Vagina (tissue), 2 donors: ENCODE measurements at places on chromosomes 16 and 17. TPM values are rescaled to one million over a fixed set of nuclear protein-coding genes. Genes with fewer than 3 reads are reported as not detected.

- no peak for DNase-seq
- no peaks in the 10 kb centered on the region for H3K4me1 ChIP-seq
- H3K4me3 ChIP-seq: no peak overlapping the region
Observed at GRCh38 chr17:34820248-34820801, 140.9 kb downstream of the CCT6B start.

DNA sequence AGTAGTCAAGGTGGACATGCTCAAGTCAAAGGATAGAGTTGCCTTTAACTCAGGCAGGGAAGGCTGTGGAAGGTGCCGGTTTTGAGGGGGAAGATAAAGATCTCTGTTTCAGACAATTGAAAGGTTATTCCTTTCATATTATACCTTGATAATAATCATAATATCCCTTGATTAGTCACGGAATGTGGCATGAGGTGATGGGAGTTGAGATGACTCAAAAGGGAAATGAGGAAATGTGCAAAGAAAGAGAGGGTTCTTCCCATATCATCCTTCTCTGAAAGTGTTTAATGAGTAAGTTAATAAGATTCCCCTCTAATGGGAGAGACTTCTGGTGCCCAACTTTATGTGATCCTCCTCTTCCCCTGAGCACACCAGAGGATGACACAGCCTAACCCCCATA is 43.1 kb upstream of the HS3ST2 start:
- H3K4me1 ChIP-seq: no peaks in the 10 kb centered on the region
- H3K27ac ChIP-seq: no peak overlapping the region
- no peaks in the 10 kb centered on the region for H3K27me3 ChIP-seq
- H3K36me3 ChIP-seq: no peaks in the 10 kb centered on the region
- DNase-seq: no peak
- H3K4me3 ChIP-seq: no peak overlapping the region

DNA sequence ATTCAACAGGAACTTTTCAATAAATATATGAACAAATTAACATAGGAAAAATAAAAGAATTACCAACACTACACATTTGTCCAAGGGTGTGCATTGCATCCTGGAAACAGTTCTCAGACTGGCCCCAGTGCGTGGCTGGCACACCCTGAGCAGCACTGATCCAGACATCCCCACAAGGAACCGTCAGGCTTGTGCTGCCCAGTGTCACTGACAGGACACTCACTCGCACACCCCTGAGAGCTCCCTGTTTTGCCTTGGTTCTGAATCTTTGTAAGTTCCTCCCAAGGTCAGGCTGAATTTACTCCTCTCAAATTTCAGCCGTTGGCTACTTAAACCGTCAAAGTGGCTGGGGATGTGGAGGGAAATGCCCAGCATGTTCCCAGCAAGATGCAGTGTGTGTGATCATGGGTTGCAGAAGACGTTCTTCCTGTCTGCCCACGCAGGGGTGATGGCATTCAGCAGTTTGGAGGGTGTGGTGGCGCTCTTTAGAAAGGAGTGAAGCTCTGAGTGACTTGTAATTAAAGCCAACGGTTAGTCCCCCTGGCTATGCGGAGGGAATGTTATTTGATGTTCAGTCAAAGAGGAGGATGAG is 1.7 kb downstream of the MT2A start:
- no peaks in the 10 kb centered on the region for H3K27me3 ChIP-seq
- peak overlapping the region; percentile 63 for H3K4me3 ChIP-seq
- H3K27ac ChIP-seq: peak overlapping the region; percentile 83

DNA sequence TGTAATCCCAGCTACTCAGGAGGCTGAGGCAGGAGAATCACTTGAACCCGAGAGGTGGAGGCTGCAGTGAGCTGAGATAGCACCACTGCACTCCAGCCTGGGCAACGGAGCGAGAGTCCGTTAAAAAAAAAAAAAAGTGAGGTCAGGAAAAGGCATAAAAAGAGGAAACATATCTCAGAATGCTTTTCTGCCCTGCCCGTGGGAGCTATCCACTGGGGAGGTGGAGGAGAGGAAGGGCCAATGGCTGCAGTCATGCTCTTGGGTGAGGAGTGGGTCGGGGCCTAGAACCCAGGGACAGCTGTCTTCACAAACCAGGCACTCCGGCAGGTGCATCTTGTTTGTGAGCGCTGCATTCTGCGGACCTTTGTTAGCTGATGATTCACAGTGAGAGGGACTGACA is 60.0 kb upstream of the CDC42EP4 start:
- no peaks in the 10 kb centered on the region for H3K27me3 ChIP-seq
- DNase-seq: no peak
- H3K4me1 ChIP-seq: no peaks in the 10 kb centered on the region
- H3K36me3 ChIP-seq: no peaks in the 10 kb centered on the region
- H3K4me3 ChIP-seq: no peak overlapping the region

DNA sequence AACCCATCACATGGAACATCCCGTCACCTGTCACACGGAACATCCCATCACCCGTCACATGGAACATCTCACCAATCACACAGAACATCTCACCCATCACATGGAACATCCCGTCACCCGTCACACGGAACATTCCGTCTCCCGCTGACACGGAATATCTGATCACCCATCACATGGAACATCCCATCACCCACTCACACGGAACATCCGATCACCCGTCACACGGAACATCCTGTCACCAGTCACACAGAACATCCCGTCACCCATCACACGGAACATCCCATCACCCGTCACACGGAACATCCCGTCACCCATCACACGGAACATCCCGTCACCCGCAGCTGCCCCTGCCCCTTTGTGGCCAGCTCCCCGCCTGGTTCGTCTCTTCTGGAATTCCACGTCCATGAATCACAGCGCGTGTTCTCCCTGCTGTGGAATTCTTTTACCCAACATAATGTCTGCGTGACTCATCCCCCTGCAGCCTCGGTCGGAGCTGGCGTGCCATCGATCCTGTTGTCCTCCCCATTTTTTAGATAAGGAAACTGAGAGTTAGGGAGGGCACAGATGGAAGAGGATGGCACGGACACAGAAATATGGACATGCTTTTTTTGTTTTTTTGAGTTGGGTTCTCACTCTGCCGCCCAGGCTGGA is 5.6 kb downstream of the CPNE7 start:
- peaks cover 14% of the 10 kb centered on the region for H3K4me1 ChIP-seq
- no peak overlapping the region for H3K4me3 ChIP-seq
- H3K36me3 ChIP-seq: no peaks in the 10 kb centered on the region
- no peaks in the 10 kb centered on the region for H3K27me3 ChIP-seq
- H3K27ac ChIP-seq: no peak overlapping the region

DNA sequence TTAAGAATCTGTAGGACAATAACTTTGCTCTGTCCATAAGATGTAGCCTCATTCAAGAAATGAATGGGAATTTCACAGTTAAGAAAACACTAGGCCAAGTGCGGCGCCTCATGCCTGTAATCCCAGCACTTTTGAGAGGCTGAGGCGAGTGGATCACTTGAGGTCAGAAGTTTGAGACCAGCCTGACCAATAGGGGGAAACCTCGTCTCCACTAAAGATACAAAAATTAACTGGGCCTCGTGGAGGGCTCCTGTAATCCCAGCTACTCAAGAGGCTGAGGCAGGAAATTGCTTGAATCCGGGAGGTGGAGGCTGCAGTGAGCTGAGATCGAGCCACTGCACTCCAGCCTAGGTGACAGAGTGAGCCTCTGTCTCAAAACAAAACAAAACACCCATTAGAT is 19.9 kb upstream of the RSL1D1 start:
- DNase-seq: no peak
- H3K4me1 ChIP-seq: peaks cover 14% of the 10 kb centered on the region
- no peaks in the 10 kb centered on the region for H3K36me3 ChIP-seq
- no peak overlapping the region for H3K4me3 ChIP-seq
- H3K27ac ChIP-seq: no peak overlapping the region

- H3K27ac ChIP-seq: peak overlapping the region; percentile 85
- H3K4me3 ChIP-seq: no peak overlapping the region
- peaks cover 31% of the 10 kb centered on the region for H3K4me1 ChIP-seq
- H3K36me3 ChIP-seq: no peaks in the 10 kb centered on the region
Observed at GRCh38 chr17:15412606-15413005, 54.8 kb downstream of the CDRT4 start.

DNA sequence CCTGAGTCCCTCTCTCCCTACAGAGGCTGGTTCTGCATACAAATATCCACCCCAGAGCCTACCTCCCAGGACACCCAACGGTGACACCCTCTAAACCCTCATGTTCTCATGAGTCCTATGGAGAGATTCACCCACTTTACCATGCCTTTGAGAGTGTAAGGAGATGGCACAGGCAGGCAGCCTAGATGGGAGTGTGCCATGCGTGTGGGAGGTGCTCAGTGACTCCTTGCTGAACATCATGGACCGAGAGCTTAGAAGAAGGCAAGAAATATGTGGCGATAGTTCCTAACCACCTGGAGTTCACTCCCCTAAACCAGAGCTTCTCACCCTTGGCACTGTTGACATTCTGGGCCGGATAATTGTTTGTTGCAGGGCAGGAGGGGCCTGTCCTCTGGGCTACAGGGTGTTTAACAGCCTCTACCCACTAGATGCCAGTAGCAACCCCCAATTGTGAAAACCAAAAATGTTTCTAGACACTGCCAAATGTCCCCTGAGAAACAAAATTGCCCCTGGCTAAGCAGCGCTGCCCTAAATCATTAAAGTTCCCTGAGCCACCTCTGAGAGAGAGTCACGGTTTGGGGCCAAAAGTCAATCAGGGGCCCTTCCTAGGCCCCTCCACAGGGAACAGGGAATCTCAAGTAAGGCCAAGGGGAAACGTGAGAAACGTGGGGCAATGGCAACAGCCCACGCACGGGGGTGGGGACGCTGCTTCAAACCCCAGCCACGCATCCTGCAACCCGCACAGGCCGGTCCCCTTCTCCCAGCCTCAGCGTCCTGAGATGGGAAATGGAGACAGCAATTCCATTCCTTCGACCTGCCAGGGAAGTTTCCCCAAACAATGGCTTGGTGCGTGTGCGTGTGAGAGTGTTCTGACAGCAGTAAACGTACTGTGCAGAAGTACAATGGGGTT is 66.8 kb downstream of the C16orf78 start:
- no peaks in the 10 kb centered on the region for H3K36me3 ChIP-seq
- DNase-seq: no peak
- H3K27ac ChIP-seq: no peak overlapping the region
- H3K27me3 ChIP-seq: no peaks in the 10 kb centered on the region
- H3K4me3 ChIP-seq: no peak overlapping the region

GRCh38 chr17:62714016-62714777 is 86.7 kb downstream of the MRC2 start:
- DNase-seq: no peak
- H3K27me3 ChIP-seq: no peaks in the 10 kb centered on the region
- H3K4me1 ChIP-seq: no peaks in the 10 kb centered on the region
- H3K4me3 ChIP-seq: no peak overlapping the region

GRCh38 chr16:27378871-27379481 is 23.0 kb upstream of the IL21R start:
- H3K4me1 ChIP-seq: no peaks in the 10 kb centered on the region
- no peaks in the 10 kb centered on the region for H3K27me3 ChIP-seq
- H3K27ac ChIP-seq: no peak overlapping the region
- H3K4me3 ChIP-seq: no peak overlapping the region
- H3K36me3 ChIP-seq: no peaks in the 10 kb centered on the region

GRCh38 chr16:11155284-11155806 is 100.7 kb downstream of the SOCS1 start:
- no peaks in the 10 kb centered on the region for H3K4me1 ChIP-seq
- no peak overlapping the region for H3K27ac ChIP-seq
- no peak for DNase-seq

DNA sequence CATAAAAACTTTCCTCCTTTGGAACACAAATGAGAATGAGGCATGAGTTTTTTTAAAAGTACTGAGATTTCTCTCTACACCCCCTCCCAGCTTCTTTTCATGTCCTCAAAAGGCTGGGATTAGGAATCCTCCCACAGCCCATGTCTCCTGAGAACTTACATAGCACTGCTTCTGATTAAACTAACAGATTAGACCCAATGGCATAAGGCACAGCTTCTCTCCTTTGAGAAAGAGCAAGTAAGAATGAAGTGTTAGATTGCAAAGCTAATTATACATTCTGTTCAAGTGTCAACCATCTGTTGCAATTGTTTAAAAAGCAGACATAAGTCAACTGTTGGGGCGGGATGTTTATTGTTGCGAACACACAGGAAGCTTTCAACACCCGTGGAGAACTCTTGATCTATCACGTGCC is 715.1 kb downstream of the CDH11 start:
- H3K36me3 ChIP-seq: no peaks in the 10 kb centered on the region
- no peak for DNase-seq
- no peaks in the 10 kb centered on the region for H3K27me3 ChIP-seq
- H3K4me1 ChIP-seq: no peaks in the 10 kb centered on the region
- H3K4me3 ChIP-seq: no peak overlapping the region

DNA sequence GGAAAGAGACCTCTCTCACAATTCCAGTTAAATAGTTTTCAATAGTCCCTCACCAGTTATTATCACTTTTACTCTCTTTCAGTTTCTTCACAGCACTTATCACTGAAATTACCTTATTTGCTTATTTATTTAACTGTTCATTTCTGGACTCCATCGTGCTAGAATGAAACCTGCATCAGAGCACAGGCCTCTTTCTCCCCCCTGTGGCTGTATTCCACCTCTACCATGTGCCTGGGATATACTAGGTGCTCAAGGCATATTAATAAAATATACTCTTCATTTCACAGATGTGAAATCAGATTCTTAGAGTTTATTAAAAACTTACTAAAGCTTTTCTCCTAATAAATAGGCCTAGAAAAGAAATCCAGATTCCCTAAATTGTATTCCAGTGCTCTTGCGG is 308.9 kb upstream of the MON1B start:
- H3K4me3 ChIP-seq: no peak overlapping the region
- DNase-seq: no peak
- H3K27me3 ChIP-seq: no peaks in the 10 kb centered on the region
- no peaks in the 10 kb centered on the region for H3K4me1 ChIP-seq
- H3K36me3 ChIP-seq: no peaks in the 10 kb centered on the region

- H3K4me3 ChIP-seq: no peak overlapping the region
- no peaks in the 10 kb centered on the region for H3K36me3 ChIP-seq
- peaks cover 13% of the 10 kb centered on the region for H3K4me1 ChIP-seq
- H3K27me3 ChIP-seq: no peaks in the 10 kb centered on the region
- H3K27ac ChIP-seq: peak overlapping the region; percentile 42
- DNase-seq: no peak
Observed at GRCh38 chr17:17445296-17445924, 31.4 kb upstream of the MED9 start.

- no peaks in the 10 kb centered on the region for H3K36me3 ChIP-seq
- no peak overlapping the region for H3K27ac ChIP-seq
- DNase-seq: no peak
- no peaks in the 10 kb centered on the region for H3K27me3 ChIP-seq
- no peak overlapping the region for H3K4me3 ChIP-seq
Observed at GRCh38 chr16:951660-952301, 19.0 kb downstream of the LMF1 start.

Gene CHTF8
- total RNA-seq: 59.4 TPM

Gene TNS4
- total RNA-seq: 296 TPM

Gene CEMP1
- total RNA-seq: not detected

Gene SEPTIN1
- 3.7 TPM for total RNA-seq

Gene KRT25
- not detected for total RNA-seq

Gene SNRNP25
- total RNA-seq: 15.0 TPM

Gene CIITA
- 16.7 TPM for total RNA-seq

Gene LGALS9B
- total RNA-seq: 0.98 TPM

Gene SLC5A10
- not detected for total RNA-seq

Gene PLXDC1
- 6.6 TPM for total RNA-seq
